ENCODE measurements at places on chromosomes 1 and 21.
A peak's percentile ranks its signal among the peaks of the same experiment; 100 is the strongest.

GRCh38 chr1:117575586-117576225, 30.1 kb upstream of the TENT5C start:
- DNase-seq: no peak

DNA sequence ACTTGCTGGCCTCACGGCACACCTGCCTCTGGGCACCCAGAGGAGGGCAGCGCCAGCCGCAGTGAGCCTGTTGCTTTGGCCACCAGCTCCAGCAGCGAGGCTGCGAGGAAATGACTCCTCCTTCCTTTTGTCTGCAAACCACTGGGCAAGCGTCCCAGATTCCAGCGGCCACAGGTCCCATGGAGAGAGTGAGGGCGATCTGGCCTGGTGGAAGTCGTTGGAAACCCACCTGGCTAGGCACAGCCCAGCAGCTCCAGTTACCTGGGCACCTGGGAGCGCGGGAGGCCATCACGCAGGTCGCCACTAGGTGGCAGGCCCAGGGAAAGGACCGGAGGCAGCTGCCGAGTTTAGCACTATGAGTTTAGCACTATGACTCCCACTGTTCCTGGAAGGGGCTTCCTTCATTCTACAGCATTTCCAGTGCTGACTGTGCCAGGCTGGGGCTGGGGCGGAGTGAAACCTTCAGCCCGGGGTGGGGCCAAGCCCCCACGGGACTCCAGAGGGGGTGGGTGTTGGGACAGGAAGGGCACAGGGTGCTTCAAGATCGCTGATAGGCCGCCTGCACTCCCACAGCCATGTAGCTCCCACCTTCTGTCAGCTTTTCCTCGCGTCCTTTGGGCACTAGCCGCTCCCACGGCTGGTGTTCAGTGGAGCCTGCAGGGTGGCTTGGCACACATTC, 1.1 kb upstream of the ESPN start:
- peak; percentile 64 for DNase-seq

GRCh38 chr1:183148599-183148998, 37.5 kb upstream of the LAMC2 start:
- DNase-seq: no peak

DNA sequence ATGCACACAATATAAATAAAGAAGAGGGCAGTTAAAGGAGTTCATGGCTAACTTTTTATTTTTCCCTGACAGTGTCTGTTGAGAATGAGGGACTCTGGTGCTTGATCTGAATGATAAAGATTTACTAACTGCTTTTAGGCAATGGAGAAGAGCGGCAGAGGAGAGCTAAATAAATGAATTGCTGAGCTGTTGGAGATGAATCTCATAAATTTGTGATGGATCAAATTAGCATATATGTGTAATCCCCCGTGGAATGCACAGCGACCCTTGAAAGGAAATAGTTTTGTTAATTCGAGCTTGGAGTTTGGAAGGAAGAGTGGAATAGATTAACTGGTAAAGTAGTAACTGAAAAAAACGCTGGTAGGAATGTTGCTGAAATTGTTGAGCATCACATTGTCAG, 40.2 kb downstream of the HMCN1 start:
- DNase-seq: no peak

GRCh38 chr1:6653436-6654290, 29.0 kb downstream of the THAP3 start:
- no peak for DNase-seq

- DNase-seq: no peak
Observed at GRCh38 chr1:84887261-84887934, 5.6 kb downstream of the LPAR3 start.

GRCh38 chr1:50974618-50974935, 4.5 kb downstream of the CDKN2C start:
- DNase-seq: no peak

DNA sequence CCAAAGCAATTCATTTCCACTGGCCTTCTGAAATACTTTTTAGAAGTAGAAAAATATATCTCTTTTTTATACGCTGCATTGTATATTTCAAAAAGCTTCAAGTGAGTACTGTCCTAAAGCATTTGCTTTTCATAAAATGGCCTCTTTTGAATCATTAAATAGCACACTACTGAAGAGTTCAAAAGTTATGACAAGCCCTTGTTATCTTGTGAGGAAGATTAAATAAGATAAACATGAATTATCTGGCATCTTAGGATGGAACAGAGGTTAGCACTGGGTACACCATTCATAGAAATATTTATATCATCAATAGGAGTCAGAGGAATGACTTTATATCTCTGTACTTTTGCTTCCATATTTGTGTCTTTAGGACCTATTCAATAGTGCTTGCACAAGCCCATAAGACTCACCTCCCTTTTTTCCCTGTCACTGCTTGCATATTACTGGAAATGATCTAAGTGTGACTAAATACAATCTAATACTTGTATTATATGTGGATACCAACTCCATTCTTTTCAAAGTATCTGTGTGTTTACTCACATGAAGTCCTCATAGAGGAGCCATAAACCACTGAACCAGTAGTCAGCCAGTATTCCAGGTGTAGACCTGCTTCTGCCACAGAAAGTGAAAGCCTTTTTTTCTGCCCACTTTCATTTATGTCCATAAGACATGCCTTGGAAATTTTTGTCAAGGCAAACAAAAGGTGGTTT, 274.2 kb upstream of the C1orf105 start:
- DNase-seq: no peak

- no peak for DNase-seq
Observed at GRCh38 chr1:228953207-228953606, 217.9 kb downstream of the RHOU start.

GRCh38 chr1:192849011-192849410, 40.2 kb downstream of the RGS2 start:
- DNase-seq: no peak

GRCh38 chr1:172184506-172185191, 235.8 kb upstream of the C1orf105 start:
- no peak for DNase-seq

DNA sequence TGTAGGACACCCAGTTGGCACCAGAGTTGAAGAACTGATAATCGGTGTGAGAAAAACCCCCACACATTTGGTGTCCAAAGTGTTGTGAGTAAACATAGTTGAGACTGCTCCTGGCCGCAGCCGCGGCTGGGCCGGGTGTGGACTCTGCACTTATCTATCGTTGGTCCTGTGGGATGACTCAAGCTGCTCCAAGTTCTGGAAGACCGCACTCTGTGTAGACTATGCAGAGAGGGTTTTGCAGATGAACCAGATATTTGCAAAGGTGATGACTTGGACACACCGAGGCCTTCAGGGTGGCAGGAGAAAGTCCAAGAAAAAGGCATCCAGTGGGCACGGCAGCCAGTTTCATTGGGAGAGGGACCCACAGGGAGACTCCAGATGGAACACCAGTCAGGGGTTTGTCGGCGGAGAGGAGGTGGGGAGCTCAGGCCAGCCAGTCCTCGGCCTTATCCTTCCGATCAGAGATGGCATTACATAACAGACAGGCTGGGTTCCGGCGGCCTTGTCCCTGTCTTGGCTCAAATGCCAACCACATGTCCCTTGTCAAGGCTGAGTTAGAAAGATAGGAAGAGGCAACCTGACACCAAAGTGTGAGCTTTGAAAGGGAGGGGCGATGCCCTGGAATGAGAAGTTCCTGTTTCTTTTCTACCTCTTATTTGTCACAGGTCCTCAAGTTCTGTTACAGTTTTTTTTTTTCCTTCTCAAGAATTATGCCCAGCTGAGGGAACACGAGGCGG, 21.1 kb downstream of the C2CD2 start:
- DNase-seq: no peak

- DNase-seq: no peak
Observed at GRCh38 chr1:165793951-165794350, 25.3 kb upstream of the TMCO1 start.

GRCh38 chr1:50603274-50604271, 180.3 kb upstream of the DMRTA2 start:
- peak; percentile 65 for DNase-seq

GRCh38 chr1:53681977-53682685, 56.8 kb downstream of the GLIS1 start:
- DNase-seq: peak; percentile 68

- DNase-seq: no peak
Observed at GRCh38 chr1:23995431-23995837, 15.3 kb upstream of the SRSF10 start.

- DNase-seq: no peak
Observed at GRCh38 chr1:19447550-19447949, 37.8 kb downstream of the CAPZB start.

DNA sequence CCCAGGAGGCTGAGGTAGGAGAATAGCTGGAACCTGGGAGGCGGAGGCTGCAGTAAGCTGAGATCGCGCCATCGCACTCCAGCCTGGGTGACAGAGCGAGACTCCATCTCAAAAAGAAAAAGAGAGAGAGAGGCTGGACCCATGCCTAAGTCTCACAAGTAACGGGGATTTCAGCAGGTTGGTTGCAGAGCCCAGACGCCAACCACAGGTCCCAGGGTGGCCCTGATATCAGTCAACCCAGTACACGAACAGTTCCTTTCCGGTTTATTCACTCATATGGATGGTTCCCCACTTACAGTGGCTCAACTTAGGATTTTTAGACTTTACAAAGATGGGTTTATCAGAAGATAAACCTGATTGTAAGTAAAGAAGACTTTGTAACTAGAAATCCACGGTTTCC, 40.9 kb downstream of the CLSTN1 start:
- no peak for DNase-seq

DNA sequence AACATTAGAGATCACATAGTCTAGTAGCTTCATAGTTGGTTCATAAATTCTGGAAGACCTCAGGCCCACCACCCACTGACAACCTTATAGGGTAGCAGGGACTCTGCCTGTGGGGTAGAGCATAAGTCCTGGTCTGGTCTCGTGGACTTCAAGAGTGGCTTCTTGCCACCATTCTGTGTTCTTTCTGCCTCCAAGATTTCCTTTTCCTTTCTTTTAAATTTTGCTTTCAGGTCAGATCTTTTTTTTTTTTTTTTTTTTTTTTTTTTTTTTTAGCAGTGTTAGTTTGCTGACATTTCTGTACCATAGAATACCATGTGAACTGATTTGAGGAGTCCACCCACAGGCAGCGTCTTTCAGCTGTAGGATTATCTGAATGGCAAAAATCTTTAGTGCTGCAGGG, 28.5 kb downstream of the MTR start:
- DNase-seq: no peak

DNA sequence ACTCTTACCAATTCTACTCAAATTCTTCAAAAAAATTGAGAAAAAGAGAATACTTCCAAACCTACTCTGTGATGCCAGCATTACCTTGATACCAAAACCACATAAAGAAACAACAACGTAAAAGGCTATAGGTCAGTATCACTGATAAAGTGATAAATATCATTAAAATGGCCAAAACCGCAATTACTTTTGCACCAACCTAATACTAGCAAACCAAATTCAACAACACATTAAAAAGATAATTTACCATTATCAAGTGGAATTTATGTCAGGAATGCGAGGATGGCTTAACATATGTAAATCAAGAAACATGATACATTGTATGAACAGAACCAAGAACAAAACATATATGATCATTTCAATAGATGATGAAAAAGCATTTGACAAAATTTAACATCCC, 7.0 kb downstream of the SPAG17 start:
- DNase-seq: no peak

DNA sequence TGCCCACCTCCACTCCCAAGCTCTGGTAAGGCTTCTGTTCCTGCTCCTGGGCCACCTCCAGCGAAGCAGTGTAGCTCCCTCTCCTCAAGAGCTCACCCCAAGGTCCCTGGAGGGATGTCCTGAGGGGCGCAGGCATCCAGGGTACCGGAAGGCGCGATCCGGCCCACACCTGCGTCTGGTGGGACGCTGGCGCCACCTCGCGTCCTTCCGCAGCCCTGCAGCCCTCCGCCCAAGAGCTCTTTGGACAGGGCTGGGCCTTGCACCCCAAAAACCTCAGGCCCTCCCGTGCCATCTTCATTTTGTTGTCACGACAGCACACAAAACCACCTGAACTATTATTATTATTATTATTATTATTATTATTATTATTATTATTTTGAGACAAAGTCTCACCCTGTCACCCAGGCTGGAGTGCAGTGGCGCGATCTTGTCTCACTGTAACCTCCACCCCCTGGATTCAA, 49.2 kb upstream of the PAX7 start:
- DNase-seq: peak; percentile 73

Data from urothelium cell line (cell line).